ENCODE measurements at places on chromosomes 16 and 17.
A peak's percentile ranks its signal among the peaks of the same experiment; 100 is the strongest.

- no peak for DNase-seq
Measured at GRCh38 chr16:1488054-1488601, 616 bp downstream of the PTX4 start.

GRCh38 chr16:48271728-48272127 lies 24.4 kb upstream of the ABCC11 start:
- no peak for DNase-seq

GRCh38 chr16:21302898-21303528 lies 24.9 kb upstream of the CRYM start:
- no peak for DNase-seq

DNA sequence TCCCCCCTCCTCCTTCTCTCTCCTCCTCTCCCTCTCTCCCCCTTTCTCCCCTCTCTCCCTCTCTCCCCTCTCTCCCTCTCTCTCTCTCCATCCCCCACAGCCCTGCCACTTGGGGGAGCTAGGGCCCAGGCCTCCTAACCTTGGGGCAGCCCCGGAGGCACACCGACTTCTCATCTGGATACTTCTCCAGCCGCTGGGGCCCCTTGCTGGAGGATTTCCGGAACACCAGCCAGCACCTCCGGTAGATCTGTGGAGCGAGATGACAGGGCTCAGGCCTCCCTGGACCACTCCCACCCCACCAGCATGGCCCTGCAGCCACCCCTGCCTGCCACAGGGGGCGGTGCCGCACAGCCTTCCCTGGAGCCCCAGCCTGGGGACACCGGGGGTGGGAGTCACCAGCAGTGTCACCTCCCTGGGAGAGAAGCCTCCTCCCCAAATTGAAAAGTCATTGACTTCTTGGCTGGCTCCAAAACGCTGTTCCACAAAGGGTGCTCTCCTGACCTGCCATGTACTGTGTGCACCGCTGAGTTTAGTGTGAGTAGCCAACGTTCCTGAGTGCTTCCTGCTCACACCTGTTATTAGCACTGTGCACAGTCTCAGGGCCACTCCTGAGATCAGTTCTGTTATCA lies 10.5 kb downstream of the DOK4 start:
- DNase-seq = peak; percentile 99

GRCh38 chr17:10177913-10178505 lies 20.4 kb downstream of the GAS7 start:
- no peak for DNase-seq

DNA sequence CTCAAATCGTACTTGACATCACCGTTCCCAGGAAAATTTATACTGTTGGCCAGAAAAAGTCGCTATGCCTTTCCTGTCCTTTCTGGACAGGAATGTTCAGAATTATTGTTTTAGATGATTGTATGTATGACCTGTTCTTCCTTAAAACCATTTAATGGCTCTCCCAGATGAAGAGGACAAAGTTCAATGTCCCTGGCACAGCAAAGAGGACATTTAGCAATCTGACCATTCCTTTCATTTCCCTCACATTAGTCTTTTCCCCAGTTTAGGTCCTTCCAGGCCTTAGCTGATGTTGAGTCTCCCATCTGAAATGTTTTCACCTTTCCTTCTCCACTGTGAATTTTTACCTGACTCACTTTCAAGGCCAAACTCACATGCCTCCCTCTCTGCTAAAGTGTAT lies 938.9 kb downstream of the CDH11 start:
- DNase-seq = no peak

GRCh38 chr16:66483689-66484452 lies 56.8 kb downstream of the BEAN1 start:
- DNase-seq = peak; percentile 82

- DNase-seq = no peak
Measured at GRCh38 chr16:70611224-70611598, 35.1 kb upstream of the IL34 start.

DNA sequence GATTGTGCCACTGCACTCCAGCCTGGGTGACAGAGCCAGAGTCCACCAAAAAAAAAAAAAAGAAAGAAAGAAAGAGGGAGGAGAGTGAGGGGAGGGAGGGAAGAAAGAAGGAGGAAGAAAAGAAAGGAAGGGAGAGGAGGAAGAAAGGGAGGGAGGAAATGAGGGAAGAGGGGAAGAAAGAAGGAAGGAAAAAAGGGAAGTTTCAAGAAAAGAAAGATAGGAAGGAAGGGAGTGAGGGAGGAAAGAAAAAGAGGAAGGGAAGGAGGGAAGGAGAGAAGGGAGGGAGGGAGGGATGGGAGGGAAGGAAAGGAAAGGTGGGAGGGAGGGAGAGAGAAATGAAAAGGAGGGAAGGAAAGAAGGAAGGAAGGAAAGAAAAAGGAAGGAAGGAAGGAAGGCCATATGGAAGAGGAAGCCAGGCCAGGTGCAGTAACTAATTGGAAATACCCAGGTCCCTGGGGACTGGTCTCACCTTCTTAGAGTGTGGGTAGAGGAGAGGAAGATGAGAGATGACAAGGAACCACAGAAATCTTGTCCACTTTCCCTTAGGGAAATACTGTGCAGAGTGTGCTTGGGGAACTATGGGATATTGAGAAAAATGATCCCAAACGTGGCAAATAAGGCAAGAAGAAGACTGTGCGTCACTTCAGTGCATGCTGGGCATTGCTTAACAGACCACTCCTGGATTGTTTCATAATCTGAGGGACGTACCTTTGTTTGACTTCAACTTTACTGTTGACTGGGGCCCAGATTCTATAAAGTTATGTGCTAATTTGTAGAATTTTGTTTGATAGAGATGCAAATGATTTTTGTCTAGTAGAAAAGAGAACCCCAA lies 15.1 kb upstream of the CSNK2A2 start:
- DNase-seq = no peak

DNA sequence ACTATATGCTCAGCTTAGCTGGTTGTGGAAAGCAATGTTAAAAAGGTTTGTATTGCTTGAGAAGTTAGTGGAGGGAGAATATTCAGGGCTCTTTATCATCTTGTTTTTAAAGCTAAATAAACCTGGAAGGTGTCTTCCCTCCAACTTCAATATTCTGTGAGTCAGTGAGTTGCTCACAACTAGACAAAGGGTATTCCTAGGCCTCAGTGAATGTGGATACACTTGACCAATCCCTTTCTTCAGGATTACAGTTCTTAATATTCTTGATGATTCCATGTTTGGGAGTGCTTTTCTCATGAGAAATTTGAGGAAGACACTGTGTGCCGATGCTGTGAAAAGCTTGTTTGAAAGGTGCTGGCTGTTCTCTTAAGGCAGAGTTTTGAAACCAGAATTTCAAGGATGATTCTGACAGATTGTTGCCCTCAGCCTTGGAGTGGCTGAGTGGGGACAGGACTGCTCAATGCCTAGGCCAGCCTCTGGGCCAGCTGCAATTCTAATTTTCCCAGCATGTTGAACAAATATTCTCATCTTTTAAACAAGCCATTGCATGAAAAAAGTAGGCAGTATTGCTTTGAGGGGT lies 30.1 kb downstream of the MAP2K4 start:
- no peak for DNase-seq

DNA sequence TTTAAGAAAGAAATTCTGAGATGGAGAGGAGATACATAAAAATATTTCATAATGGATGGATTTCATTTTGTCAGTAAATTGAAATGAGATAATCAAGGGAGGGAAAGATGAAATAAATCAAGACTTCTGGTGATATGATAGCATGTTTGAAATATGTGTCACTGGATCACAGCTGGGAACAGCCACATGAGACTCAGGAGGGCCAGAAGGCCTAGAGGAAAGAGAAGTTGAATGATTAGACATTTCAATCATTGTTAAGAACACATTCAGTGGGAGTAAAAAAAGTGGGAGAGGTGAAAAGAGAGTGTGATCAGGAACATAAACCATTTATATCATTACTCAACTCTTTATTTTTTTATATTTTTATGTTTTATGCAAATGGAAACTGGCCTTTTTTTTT lies 933.4 kb downstream of the KCNJ2 start:
- no peak for DNase-seq

- DNase-seq = no peak
Measured at GRCh38 chr17:56785405-56785804, 48.3 kb downstream of the C17orf67 start.

DNA sequence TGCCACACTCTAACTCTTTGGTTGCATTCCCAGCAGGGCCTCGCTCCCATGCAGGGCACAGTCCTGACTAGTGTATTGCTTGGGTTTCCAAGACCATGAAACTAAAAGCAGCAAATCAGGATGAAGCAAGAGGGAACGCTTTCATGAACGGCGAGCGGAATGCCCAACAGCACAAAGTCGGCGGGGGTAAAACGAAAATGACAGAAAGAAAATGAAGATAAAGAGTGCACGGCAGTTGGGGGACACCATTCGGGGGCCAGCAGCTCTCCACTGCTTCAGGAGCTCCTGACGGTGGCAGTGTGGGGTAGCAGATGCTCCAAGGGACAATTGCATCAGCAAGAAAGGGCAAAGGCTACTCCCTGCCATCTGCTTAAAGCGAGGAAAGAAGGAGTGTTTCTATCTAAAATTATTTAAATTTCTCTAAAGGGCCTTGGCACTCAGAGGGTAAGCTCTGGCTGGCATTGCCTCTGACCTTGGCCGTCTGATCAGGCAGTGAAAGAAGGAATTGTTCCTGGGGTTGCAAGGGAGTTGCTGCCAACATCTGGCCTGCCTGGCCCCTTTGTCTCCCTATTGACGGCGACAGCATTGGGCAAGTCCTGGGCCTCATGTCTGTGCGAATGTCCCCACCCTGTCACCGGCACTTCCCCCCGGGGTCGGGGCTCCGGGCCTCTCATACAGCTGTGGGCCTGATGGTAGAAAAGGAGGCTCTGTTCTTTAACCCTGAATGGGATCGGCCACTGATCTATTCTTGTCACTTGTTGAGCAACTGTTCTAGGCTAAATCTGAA lies 138.2 kb downstream of the CMIP start:
- no peak for DNase-seq

- DNase-seq = peak; percentile 80
Measured at GRCh38 chr16:66728117-66728787, 23.2 kb downstream of the DYNC1LI2 start.

DNA sequence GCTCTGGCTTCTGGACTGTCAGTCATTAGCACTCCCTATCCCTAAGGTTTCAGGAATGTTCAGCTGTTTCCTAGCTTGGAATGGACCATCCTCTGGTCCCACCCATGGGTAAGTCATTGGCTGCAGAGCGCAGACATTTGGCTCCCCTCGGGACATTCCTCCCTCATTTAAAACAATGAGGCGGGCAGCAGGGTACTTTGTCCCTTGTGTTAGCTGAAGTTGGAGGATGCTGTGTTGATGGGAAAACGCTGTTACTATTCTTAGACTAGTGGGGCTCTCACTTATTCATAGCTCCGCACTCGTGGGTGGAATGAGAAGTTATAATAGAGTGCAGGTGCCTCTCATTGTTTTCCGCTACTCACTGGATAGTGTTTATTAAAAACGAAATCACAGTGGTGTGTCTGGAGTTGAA lies 673.8 kb downstream of the WWOX start:
- DNase-seq = no peak

GRCh38 chr16:66131895-66132294 lies 234.6 kb upstream of the CDH5 start:
- no peak for DNase-seq

DNA sequence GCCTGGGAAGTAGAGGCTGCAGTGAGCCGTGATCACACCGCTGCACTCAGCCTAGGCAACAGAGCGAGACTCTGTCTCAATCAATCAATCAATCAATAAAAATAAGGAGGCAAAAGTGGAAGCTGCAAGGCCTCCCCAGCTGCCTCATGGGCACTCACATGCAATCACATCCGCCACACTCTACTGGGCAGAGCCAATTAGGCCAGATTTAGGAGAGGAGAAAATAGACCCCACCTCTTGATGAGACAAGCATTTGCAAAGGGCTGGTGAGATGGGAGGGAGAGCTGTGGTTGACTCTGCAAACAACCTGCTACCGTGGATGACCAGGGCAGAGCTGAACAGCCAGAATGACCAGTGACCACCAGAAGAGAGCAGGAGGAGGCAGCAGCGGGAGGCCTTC lies 14.7 kb upstream of the GSG1L start:
- no peak for DNase-seq

GRCh38 chr16:16017812-16018211 lies 68.4 kb downstream of the ABCC1 start:
- no peak for DNase-seq

DNA sequence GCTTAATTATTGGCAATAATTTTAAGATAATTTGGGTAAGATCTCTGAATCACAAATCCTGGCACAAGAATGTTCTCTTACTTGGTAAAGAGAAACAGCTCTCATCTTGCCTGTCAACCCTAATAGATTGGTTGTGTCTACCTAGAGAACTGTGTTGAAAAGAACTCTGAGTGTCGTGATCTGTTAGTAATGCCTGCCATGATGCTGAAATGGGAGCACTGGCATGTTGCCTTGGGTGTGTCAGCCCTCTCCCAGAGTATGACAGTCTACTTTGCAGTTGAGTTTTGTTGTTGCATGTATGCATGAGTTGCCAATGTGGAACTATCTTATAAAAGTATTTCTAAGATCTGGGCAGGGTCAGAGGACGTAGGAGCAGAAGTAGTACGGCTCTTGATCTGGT lies 221.4 kb downstream of the MAF start:
- DNase-seq = no peak

GRCh38 chr17:42286411-42287221 lies 1.7 kb upstream of the STAT5A start:
- DNase-seq = no peak

- DNase-seq = peak; percentile 84
Measured at GRCh38 chr16:89325861-89326471, 108.5 kb downstream of the ZNF778 start.

- no peak for DNase-seq
Measured at GRCh38 chr17:14621826-14622614, 321.1 kb downstream of the HS3ST3B1 start.

DNA sequence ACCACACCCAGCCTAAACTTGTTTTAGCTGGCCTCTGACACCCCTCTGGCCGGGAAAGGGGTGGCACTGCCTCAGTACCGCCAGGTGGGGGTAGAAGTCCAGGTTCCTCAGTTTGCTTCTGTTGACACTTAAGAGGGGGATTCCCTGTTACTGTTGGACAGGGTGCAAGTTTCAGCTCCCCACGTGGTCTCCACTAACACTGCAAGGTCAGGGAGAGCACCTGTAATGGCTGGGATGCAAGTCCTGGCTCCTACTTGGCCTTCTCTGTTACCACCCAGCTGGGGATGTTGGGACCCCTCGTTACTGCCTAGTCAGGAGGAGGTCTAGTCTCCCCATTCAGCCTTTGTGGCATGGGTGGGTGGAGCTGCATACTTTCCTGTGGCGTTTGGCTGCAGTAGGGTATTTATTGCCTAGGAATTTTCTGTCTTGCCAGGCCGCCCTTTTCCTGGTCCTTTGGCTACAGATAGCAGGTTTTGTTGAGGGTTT lies 10.6 kb upstream of the MFAP4 start:
- DNase-seq = no peak

DNA sequence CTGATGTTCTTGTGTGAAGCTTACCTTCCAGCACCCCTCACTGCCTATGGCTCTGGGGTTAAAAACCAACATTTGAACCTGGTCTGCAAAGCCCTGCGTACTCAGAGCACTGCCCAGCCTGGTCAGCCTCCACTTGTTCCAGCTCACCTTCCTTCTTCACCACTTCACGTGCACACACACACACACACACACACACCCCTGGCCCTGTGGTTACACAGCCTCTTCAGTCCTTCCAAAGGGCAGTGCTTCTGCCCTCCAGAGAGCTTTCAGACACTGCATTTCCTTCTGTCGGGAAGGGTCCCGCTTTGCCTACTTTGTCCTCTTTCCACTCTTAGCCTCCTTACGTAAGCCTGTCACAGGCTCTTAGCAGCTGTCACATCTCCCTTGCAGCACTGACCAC lies 9.6 kb upstream of the TMEM220 start:
- no peak for DNase-seq

- no peak for DNase-seq
Measured at GRCh38 chr17:69096541-69096940, 35.8 kb upstream of the ABCA9 start.

All from common myeloid progenitor, CD34-positive (primary cell).